Central memory CD4-positive, alpha-beta T cell (primary cell): ENCODE measurements at places on chromosomes 1 and 21.

- DNase-seq: no peak
These were observed 34.6 kb downstream of the GADD45A start for GRCh38 chr1:67719329-67720196.

DNA sequence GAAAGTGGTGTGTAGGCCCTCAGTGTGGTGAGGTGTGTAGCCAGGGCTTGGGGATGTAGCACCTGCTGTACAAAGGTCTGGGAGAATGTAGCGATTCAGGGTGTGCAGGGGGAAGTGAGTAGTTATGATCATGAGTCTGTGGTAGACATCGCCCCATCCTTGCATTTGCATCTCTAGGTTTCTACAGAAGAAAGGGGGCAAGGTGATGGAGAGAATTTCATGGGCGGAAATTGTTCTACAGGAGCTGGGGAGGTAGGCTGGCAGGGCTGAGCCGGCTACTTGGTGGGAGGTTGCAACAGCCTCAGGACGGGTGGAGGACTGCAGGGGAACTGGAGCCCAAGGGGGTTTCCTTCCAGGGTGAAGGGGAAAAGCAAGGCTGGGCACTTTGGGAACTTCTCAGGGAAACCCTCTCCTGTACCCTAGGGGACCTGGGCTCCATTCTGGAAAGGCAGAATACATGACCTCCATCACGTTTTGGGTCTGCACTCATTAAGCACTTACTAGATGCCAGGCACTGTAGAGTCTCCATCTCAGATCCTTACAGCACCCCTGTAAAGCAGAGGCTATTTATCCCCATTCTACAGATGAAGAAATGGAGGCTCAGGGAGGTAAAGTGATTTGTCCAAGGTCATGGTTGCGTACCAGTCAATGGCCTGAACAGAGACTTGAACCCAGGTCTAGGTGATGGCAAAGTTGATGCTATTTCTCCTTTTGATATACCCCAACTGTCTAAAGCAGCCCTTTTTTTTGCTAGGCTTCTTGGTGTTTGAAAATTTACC lies 14.5 kb upstream of the TNFRSF1B start:
- DNase-seq: no peak

DNA sequence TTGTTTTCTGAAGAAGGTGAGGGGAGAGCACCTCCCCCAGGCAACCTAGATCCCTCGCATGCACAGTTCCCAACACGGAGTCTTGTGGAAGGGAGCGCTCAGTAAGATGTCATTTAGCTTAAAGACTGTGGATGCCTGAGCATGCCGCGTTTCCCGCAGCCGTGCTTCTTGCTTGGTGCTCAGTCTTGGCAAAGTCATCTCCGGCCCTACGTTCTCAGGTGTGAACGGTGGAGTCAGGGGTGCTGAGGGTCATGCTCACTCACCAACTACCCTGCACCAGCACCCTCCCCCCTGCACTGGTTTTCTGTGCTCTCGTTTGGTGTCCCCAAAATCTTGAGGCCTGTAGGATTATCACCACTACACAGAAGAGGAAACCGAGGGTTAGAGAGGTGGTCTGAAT lies 202.1 kb downstream of the RHOU start:
- DNase-seq: no peak

- peak; percentile 55 for DNase-seq
These were observed 354.0 kb upstream of the DUSP10 start for GRCh38 chr1:222095606-222096475.

GRCh38 chr1:119815361-119815760 lies 4.1 kb upstream of the REG4 start:
- DNase-seq: no peak

DNA sequence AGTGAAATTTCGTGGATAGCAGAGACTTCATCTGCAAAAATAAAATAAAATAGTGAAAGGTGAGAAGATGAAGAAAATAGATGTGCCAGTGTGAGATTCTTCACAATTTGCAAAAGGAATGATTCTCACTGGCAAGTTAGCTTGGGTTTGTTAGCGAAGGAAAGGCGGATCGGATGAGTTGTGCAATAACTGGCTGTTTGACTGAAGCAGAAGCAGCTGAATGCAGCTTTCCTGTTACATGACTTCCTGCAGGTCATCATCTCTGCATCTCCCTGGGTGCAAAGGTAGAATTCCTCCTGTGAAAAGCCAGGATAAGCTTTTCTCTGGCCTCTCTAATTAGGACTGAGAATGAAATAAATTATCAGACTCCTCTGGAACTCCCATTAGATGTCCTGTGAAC lies 263.1 kb upstream of the CHRM3 start:
- DNase-seq: no peak

GRCh38 chr1:154431586-154432373 lies 26.6 kb downstream of the IL6R start:
- no peak for DNase-seq

DNA sequence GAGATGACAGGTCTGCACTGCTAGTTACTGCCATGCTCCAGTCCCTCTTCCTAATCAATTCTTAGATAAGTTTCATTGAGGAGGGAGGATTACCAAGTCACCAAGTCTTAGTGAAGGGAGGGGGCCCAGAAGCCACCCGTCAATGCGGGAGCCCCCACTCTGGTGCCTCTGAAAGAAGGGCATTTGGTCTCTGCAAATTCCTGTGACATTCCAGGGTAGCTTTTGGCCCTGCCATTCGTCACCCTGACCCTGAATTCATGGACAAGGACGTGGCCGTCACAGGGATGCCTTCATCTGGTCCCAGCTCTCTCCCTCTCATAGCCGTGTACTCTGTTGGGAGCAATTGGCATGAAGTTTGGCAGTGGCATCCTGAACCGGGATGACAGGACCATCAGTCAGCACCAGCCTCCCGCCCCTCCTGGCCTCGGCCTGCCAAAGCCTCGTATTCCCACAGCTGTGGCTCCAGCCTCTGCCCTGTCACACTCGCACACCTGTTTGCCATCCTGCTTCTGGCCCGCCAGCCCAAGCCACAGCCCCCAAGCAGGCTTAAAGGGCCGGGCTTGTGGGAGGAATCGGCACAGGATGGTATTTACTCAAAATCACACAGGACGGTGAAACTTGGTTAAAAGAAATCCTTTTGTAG lies 150.7 kb downstream of the CLIC6 start:
- DNase-seq: no peak

GRCh38 chr1:160494620-160495019 lies 28.4 kb downstream of the SLAMF6 start:
- no peak for DNase-seq

DNA sequence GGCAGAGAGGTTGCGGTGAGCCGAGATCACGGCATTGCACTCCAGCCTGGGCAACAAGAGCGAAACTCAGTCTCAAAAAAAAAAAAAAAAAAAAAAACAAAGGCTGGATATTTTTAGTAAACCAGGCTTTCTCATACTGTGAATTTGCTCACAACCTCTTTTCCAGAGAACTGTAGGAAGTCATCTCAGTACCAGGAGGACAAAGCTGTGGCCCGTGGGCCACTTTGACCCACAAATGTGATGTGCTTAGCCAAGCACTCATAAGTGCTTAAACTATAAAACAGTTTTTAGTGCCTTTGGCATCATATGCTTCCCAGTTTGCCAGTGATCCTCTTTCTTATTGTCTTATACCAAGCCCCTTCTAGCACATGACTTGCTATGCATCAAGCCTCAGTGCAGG lies 46.5 kb downstream of the RNF11 start:
- DNase-seq: no peak

DNA sequence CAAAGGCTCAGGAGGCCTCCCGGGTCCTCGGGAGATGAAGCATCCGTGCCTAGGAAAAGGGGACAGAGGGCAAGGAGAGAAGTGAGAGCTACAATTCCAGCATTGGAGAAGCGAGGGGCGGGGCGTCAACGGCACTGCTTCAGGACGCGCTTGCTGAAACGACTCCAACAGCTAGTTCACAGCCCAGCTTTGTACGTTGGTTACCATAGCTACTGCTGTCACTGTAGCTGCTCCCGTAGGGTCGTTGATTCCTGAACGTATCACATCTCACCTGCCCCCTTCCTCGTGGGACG lies 63.1 kb downstream of the TOR1AIP2 start:
- no peak for DNase-seq

- no peak for DNase-seq
These were observed 142.6 kb downstream of the DENND1B start for GRCh38 chr1:197632651-197633050.
